Glomerular endothelial cell (primary cell): ENCODE measurements at places on chromosomes 7 and 10. TPM values are rescaled to one million over a fixed set of nuclear protein-coding genes. Genes with fewer than 3 reads are reported as not detected.
A peak's percentile ranks its signal among the peaks of the same experiment; 100 is the strongest.

The ATOH7 gene
- total RNA-seq, result not detected in 2 replicates

The ABCC2 gene
- 0.10 and 0.70 TPM in 2 replicates for total RNA-seq

GRCh38 chr7:136665878-136666509 lies 202.5 kb upstream of the CHRM2 start:
- DNase-seq, result no peak

The CYP2C19 gene
- not detected in 2 replicates for total RNA-seq

The SLC39A12 gene
- not detected in 2 replicates for total RNA-seq

- no peak for DNase-seq
These were observed 133.4 kb upstream of the MKLN1 start for GRCh38 chr7:131194070-131194865.

The AGR2 gene
- not detected in 2 replicates for total RNA-seq

The NKX1-2 gene
- not detected in 2 replicates for total RNA-seq

- DNase-seq, result no peak
These were observed 131.3 kb downstream of the LHPP start for GRCh38 chr10:124592736-124593430.

DNA sequence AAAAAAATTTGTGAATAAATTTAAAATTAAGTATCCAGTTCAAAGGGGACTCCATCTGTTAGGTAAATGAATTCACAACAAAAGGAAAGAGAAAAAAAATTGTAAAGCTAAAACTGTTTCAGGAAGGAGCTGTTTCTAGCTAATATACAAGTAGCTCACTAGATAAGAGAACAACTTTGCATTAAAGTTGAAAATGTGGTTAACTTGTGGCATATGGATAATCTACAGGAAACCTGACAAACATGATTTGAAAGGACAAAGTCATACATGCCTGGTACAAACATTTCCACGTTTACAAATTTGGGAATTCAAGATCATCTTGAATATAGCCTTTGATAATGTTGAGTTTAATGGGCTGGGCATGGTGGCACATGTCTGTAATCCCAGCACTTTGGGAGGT lies 8.9 kb downstream of the NT5C3A start:
- DNase-seq, result no peak

The POLR2J2 gene
- 1.8 and 6.1 TPM in 2 replicates for total RNA-seq

GRCh38 chr10:112258407-112258806 lies 24.8 kb upstream of the TECTB start:
- no peak for DNase-seq

DNA sequence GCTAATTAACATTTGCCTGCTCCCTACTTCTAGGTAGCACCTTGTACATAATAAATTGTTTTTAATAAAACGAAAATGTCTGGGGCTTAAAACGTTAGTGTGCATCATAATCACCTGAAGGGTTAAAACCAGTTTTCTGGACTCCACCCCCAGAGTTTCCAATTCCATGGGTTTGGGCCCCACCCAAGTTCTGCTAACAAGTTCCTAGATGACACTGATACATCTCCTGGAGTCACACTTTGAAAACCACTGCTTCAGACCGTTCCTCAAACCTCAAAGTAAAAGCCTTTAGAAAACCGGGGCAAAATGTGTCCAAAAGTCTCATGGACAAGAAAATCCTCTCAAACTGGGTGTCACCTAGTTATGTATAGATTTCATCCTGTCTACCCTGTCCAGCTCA lies 9.3 kb downstream of the OSBPL3 start:
- DNase-seq, result no peak

The OPN4 gene
- not detected in 2 replicates for total RNA-seq

DNA sequence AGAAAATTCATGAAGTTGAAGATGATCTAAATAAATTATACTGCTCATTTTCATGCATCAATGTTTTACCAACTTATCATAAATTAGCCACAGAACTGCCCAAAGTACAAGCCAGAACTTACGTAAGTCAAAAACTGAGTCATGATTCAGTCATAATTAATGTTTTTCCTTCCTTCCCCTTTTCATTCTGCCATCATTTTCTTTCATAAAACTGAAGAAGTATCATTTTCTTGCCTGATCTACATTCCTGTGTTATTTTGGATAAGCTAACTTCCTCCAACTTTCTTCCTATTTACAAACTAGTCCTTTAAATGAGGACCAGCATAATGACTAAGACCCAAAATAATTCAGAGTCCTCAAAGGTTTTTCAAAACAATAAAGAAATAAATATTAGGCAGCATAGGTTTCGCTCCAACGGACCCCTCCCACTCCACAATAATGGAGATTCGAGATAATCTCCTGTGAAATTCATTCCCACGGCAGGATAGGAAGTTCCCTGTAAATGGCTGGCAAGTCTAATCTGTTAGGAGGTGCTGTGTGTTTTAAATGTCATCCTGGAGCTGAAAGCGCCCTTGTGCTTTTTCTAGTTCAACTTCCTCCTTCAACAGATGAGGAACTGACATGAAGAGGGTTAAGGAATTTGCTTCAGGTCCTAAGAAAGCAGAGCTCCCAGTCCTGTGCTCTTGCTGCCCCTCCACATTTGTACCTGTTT lies 218.9 kb downstream of the DOCK4 start:
- DNase-seq, result no peak

The ANKRD1 gene
- 168 and 436 TPM in 2 replicates for total RNA-seq

DNA sequence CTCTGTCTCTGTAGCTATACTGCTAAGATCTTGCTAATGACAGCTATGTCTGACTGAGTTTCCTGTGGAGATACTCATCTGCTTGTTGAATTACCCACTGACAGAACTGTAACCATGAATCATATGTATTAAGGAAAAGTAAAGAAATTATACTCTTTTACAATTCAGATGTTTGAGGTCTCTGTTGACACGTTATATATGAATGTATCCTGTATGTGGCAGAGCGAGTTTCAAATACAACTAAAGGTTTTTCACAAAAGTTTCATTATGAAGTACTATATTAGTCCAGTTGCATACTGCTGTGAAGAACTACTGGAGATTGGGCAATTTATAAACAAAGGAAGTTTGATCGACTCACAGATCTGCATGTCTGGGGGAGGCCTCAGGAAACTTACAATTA lies 232.5 kb downstream of the CDK14 start:
- DNase-seq, result no peak

DNA sequence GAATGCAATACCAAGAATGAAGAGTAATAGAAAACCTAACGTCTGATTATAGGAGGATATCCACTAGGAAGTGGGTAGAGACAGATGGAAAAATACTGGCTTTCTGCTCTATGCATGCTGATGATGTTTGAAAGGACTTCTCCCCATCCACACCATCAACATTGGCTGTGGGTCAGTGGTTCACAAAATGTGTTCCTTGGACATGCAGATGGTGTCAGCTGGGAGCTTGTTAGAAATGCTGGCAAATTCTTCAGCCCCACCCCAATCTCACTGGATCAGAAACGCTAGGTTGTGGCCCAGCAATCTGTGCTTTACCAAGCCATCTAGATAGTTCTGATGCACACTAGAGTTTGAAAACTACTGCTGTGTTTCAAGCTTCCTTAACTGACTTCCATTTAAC lies 164.1 kb downstream of the PPP1R17 start:
- DNase-seq, result no peak

- DNase-seq, result no peak
These were observed 82.9 kb downstream of the PRTFDC1 start for GRCh38 chr10:24869354-24870015.

GRCh38 chr7:36044101-36044892 lies 108.8 kb upstream of the EEPD1 start:
- DNase-seq, result no peak

- peak; percentile 75 for DNase-seq
These were observed 323.3 kb upstream of the KAT6B start for GRCh38 chr10:74502963-74503608.

DNA sequence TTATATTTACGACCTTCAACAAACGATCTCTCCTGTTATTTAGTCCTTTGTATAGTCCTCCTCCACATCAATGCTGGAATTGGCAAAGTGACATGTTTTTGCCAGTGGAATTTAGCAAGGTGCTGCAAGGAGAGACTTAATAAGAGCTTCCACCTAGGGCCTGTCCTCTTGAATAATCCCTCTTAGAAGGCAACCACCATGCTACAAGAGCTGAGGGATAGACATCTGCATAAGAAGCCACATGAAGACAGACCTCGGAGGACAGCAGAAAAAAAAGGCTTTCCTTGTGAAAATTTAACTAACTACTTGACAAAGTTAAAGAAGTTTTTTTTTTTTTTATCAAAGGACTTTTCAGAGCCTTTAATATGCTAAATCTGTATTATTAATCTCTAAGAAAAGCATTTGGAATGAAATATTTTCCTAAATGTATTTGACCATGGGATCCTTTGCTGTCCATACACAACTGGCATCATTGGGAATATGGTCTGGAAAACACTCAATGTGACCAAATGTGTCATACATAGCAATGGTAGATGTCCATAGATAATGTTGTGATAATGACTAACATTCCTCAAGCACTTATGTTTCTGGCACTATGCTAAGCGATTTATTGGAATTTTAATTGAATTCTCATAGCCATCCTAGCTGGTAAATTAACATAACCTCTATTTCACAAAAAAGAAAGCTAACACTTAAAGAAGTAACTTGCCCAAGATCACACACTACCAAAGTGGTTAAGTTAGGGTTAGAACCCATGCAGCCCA lies 13.2 kb downstream of the HYCC1 start:
- no peak for DNase-seq

DNA sequence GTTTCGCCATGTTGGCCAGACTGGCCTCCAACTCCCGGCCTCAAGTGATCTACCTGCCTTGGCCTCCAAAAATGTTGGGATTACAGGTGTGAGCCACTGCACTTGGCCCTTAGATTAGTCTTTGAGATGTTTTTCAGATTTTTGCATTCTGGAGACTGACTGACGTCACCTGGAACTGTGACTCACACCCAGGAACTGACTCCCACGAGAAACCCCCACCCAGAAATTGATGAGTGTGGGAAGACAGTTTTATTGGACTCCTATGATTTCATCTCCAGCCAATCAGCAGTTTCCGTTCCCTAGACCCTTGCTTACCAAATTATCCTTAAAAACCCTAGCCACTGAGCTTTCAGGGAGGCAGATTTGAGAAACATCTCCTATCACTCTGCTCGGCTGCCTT lies 867.3 kb downstream of the TYW1 start:
- DNase-seq, result no peak

The MRLN gene
- total RNA-seq, result not detected in 2 replicates

DNA sequence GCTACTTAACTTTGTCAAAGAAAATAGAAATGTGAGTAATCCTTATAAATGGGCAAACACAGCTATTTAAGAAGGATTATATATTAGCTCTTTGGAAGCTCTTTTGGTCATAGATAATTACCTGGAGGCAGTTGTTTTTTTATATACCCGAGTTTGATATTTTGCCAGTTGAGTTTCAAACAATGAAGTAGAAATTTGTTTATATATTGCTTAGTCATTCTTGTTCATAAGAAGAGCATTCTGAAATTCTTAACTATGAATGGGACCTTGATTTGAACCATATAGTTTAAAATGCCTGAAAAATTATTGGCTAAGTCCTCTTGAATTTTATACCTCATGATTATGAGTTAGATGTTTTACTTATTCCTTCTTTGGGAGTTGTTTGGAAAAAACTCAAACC lies 36.4 kb downstream of the MINPP1 start:
- no peak for DNase-seq

The SPDYE11 gene
- total RNA-seq, result not detected in 2 replicates

- DNase-seq, result no peak
These were observed 331.3 kb downstream of the PLXNA4 start for GRCh38 chr7:132244903-132245480.

DNA sequence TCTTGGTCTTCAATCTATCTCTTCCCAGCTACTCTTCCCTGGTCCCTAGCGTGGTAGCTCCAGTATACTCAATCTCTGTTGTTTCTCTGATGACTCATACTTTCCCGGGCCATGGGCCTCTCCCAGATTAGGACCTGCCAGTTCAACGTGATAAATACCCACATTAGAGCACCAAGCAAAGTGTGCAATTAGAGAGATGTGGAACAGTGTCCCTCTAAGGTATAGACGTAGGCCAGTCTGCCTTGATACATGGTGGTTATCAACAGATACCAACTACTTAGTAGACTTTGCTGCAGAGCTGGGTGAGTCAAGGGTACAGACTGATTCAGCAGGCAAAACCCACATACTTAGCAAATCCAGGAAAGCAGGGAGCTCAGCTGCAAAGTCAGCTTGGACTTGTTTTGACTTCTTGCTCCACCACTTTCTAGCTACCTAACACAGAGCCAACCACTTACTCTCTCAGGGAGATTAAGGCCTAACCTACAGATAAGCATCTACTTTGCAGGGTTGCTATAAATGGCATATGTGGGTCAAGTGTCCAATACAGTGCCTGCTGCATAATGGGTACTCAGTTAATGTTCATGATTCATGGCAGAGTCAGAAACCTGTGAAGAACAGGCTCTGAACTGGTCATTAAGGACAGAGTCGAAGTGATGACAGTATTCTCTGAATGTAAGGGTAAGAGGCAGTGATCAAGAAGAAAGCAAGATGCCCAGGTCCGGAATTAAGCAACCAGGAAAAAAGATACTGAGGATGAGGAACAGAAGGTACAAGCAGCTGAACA lies 176.1 kb downstream of the CHN2 start:
- no peak for DNase-seq

DNA sequence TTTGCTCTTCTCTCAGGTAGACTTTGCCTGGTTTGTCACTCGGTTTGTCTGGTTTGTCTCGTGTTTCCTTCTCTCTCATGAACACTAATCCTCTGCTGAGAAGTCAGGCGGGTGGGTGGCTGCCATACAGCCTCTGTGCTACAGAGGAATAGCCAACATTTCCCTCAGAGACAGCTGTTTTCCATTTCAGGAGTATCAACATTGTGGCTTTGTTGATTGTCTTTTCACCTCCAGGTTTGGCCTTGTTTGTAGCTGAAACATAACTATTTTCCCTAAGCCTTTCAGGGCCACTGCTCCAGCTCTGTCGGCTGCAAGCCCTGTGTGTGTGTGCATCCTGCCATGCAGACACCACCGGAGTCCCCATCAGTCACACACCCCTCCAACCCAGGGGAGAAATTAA lies 122.8 kb downstream of the BAMBI start:
- no peak for DNase-seq

DNA sequence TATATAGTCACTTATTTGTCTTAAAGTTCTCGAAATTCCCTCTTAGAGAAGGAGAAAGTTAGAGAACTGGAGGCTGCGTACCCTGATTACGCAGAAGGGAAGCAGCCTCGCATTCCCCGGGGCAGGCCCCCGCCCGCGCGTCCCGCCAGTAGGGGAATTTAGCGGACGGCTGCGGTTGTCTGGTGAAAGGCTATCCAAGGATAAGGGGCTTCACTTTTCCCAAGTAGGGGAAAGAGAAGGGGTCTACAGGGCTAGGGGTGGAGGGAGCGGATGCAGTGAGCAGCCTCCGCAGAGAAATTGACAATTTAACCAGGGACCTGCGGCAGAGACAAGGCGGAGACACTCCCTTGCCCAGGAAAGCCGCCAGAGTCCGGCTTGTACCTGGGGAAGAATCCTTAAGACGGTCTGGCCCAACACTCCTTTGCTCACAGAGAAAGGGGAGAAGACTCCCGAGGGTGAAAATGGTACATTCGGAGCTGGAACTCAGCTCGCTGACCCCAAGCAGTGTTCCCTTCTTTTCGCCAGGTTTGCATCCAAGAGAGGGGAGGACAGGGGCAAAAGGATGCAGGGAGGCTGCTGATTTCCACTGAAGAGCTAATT lies 994 bp upstream of the MAGI2 start:
- DNase-seq, result no peak
